B cell (primary cell): ENCODE measurements at places on chromosomes 7 and 10. TPM values are rescaled to one million over a fixed set of nuclear protein-coding genes. Genes with fewer than 3 reads are reported as not detected.
A peak's percentile ranks its signal among the peaks of the same experiment; 100 is the strongest.

SPDYE11 gene
- not detected in 2 replicates for polyA plus RNA-seq

NPC1L1 gene
- polyA plus RNA-seq: 0.07 and 0.10 TPM in 2 replicates

GGCT gene
- polyA plus RNA-seq: 8.1 and 10.0 TPM in 2 replicates

ZP3 gene
- 4.4 and 4.5 TPM in 2 replicates for polyA plus RNA-seq

CYP2C19 gene
- not detected in 2 replicates for polyA plus RNA-seq

PLCE1 gene
- polyA plus RNA-seq: 0.01 TPM in 1 of 2 replicates, not detected in the other

HMX3 gene
- not detected in 2 replicates for polyA plus RNA-seq

MYOF gene
- 0.18 and 0.33 TPM in 2 replicates for polyA plus RNA-seq

DNA sequence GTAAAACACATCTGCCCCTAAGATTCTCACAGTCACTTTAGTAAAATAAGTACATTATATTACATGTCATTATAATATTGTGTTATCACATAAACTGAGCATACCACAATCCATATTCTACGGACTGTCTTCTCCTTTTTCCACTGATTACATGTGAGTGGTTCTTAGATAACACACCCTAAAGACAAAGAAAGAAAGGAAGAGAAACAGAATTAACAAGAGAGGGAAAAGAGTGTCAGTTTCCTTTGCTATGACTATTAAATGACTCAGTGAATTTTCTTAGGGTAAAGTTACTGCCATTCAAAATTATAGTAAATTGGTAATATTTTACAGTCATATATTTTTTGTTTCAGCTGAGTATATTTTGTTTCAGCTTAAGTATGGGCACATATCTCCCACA, 268.3 kb downstream of the TWIST1 start:
- DNase-seq: no peak

DNA sequence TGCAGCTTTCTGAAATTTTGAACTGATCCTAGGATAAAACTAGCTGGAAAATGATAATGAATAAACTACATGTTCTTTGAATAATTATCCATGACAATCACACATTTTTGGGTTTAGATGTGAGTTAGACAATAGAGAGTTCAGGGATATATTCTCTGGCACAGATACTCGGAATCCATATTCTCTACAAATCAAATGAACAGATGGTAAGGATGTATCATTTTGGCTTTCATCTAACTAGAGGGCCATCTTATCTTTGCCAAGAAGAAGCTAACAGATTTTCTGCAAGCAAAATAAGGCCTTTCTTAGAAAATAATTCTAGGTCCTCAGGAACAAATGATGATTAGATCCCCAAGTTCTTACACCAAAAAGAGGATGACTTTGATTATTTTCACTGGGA, 355.9 kb upstream of the C7orf33 start:
- no peak for DNase-seq

DNA sequence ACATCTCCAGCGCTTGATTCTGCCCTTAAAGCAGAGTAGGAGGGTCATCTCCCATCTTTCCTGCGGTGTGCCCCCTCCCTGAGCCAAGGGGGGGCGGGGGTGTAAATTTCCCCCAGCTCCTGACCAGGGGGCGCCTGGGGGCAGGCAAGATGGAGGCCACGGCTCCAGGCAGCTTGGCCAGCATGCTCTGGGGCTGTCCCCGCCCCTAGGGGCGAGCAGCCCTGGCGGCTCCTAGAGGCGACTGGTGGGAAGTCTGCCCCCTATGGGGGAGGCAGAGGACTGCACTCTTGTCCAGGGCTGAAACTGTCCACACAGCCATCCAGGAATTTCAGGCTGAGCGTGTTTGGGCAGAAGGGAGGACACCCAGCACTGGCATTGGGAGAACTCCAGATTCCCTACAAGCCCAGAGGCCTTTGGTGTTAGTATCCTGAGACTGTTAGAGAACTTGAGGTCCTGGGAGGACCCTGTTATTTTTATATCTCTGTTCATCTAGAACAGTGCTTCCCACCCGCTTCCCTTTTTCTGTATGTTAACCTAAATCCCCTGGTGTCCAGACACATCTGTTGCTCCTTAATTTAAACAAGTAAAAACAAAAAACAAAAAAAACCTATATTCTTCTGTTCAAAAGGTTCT, 4.6 kb downstream of the STRA8 start:
- peak; percentile 17 for DNase-seq

- DNase-seq: no peak
These were observed 31.1 kb downstream of the DAGLB start for GRCh38 chr7:6416516-6417145.

DNA sequence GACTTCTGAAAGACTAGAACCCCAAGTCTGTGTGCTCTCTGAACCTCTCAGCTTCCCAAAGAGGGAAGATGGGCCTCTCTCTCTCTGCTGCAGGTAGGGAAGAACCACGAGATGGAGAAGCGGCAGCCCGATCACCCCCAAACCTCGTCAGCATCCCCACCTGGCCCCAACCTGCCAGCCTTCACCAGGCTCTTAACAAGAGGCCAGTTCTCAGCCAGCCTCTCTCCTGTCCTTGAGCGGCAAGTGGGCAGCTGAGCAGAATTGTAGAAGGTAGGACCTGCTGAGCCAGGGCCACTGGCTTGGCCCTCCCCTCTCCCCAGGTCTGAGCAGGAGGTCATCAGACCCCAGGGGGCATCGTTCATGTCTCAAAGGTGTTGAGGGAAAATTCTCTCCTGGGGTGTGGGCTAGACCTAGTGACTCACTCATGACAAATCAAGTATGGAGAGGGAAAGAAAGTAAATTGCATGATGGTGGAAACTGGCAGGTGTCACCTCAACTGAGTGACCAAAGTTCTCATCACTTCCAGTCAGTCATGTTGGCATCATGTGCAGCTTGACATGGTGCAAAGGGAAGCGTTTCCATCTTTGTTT, 92.0 kb upstream of the GPR26 start:
- no peak for DNase-seq

DNA sequence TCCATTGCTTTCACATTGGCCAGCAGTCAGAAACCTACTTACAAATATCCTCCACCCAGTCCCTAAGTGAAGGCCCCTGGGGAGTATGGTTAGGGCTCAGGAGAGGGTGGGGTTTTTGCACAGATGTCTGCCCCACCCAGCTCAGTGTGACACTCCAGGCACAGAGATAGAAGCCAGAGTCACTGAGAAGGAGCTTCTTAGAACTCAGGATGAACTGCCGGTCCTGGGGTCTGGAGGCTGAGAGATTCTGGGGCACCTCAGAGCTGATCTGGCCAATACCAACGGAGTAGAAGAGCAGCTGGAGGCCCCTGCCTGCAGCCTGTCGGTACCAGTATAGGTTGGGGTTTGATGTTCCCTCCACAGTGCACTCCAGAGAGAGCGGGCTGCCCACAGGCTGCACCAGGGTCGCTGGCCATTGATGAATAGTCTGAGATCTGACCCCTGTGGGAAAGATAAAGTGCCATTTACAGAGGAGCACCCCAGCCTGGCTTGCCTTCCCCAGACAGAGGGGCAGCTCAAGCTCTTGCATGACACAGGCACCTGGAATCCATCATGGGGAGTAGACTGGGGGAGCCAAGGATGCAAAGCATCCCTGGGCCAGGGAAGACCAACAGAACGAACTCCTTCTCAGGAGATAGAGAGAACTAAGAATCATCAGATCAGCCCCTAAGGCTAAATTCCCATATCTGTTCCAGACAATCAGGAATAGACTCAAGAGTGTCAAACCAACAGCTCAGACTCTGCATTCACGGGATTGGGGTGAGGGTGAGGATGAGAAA, 41.9 kb downstream of the PRSS2 start:
- peak; percentile 73 for DNase-seq

- DNase-seq: no peak
These were observed 241.5 kb upstream of the SP8 start for GRCh38 chr7:21028186-21028585.

DNA sequence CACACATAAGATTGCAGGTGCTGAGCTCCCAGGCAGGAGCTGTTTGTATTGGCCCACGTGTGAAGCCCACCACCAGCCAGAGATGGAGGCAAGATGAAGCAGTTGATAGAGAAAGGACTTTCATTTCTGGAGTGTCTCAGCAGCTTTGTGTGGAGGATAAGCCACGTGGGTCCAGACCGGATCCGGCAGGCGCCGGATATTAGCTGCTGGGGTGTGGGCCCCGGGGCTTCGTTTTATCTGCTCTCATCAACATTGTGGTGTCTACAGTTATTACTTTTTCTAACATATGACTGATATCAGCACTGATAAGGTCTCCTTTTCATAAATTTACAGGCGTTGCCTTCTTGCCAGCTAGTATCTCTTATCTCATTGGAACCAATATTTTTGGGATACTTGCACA, 25.5 kb downstream of the SLC18A2 start:
- no peak for DNase-seq

DNA sequence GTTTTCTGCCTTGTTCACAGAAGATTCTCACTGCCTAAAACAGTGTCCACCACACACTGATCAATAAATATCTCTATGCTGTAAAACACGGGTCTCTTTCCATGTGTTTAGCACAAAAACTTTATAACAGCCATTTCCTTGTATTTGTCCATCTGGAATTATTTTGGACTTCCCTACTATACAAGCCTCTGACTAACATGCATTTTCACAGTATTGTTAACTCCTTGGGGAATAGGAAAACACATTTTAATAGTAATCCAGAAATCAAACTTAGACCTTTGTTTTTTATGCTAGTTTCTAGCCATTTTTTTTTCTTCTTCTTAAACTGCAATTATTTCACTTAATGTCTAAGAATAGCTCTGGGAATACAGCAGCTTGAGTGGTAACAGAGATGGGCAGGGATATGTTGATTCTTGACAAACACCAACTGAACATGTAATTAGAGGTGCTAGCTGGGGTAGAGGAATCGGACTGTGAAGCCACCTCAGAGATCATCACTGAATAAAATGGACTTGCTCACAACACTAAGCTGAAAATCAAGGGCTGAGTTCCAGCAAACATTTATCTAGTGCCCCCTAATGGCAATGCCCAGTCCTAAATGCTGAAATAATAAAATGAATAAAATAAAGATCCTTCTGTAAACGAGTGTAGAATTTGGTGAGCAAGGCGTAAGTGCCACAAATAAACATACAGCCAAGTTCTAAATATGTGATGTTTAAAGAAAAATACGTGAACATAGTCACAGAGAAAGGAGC, 593.1 kb downstream of the SORCS1 start:
- no peak for DNase-seq

DNA sequence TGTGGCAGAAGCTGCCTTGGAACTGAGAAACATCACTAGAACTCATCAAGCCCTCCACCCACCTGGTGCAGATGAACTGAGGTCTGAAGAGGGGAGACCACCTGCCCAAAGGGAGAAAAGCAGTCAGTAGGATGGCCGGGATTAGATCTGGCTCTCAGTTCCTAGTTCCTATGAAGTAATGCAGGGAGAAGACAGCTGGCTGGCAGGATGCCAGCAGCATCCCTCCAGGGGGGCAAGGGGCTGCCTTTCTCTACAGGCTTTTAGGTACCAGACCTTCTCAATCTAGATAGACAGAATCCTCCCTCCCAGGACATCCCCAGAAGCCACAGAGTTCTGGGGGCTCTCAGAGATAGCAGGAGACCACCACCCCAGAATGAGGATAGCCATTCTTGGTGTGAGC, 7.8 kb downstream of the CRHR2 start:
- DNase-seq: no peak

- DNase-seq: no peak
These were observed 232.7 kb downstream of the NSUN6 start for GRCh38 chr10:18418541-18419215.

GRCh38 chr7:112067632-112068540, 138.3 kb downstream of the DOCK4 start:
- DNase-seq: no peak

DNA sequence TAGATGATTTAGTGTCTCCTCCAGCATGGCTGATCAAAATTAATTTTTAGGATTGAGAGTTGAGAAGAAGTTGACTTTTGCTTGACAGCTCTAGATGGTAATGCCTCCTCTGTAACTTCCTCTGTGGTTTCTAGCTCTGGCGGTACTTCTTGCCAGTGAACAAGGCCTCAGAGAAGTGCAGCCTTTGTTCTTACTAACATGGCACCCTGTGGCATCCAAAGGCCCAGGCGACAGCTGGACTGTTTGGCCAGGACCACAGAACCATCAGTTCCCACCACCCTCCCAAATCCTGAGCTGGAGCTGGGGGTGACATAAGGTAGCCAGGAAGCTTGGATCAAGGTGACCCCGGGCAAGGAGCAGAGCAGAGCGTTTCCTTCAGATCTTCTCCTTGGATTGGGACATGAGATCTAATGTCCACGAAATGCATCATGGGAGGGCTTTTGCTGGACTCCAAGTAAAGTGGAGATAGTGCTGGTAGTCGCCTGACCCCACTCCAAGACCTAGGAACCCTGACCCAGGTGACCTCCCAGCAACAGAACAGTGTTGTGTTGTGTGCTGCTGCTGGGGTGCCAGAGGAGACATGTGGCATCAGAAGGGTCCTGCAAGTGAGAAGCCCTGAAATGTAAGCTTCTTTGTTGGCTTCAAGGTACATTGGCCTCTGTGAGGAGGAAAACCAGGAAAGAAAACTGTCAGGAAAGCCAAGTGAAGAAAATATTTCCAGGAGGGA, 41.8 kb downstream of the APBB1IP start:
- peak; percentile 61 for DNase-seq

- DNase-seq: peak; percentile 35
These were observed 163.7 kb downstream of the SEMA3D start for GRCh38 chr7:85023066-85023712.

DNA sequence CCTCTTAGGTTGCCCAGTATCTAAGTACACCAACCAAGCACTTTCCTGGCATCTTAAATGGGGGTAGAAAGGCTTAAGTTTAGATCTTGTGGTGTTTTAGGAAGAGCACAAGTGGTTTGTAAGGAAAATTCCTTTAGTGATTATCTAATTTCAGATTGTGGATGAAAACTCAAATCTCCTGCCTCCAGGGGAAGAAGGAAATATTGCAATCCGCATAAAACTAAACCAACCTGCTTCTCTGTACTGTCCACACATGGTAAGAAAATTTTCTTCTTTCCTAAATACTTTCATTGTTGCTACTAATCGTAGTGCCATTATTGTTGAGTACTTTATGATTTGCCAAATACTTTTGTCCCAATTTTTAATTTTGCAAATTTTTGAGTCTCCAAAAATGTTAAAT, 31.1 kb downstream of the ACSM6 start:
- no peak for DNase-seq

- DNase-seq: no peak
These were observed 288.2 kb downstream of the ADK start for GRCh38 chr10:74439213-74439612.

- DNase-seq: no peak
These were observed 293.1 kb upstream of the NRP1 start for GRCh38 chr10:33627611-33628010.

DNA sequence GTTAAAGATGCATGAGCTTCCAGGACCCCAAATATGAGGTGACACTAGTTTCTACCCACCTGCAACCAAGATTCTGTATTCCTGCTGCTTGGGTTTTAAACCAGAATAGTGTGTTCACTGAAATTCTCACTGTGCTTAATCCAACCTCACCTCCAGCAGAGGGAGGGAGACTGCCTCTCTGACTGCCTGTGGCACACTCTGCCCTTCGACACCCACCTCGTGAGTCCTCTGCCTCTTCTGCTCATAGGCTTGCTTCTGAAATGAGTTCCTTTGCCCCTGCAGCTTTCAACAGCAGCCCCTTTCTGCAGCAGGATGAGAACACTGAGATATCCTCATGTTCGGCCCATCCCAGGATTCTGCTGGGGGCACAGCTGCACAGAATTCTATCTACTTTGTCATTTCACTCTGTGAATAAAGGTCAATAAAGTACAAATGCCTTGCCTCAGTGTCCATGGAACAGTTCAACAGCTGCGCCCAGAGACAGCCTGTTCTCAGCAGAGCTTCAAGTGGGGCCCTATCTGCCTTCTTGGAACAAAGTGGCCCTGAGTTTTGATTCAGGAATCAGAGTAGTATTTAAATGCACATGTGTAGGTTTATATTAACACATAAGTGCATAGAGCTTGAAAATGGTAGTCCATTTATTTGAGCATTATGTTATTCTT, 632.5 kb downstream of the TNS3 start:
- DNase-seq: no peak

- no peak for DNase-seq
These were observed 4.7 kb upstream of the KLHDC10 start for GRCh38 chr7:130065500-130066152.
